ENCODE measurements at places on chromosomes 13 and 19.

GRCh38 chr13:59398127-59398526, 765.6 kb downstream of the DIAPH3 start:
- no peak for DNase-seq

- DNase-seq = peak; percentile 67
These were observed 9.3 kb downstream of the MPND start for GRCh38 chr19:4352701-4353121.

GRCh38 chr13:41944635-41945397, 16.1 kb downstream of the VWA8 start:
- no peak for DNase-seq

GRCh38 chr19:9881720-9882119, 46.6 kb downstream of the PIN1 start:
- no peak for DNase-seq

- DNase-seq = no peak
These were observed 656.1 kb downstream of the DACH1 start for GRCh38 chr13:71210861-71211260.

GRCh38 chr19:48879025-48879637, 6.9 kb downstream of the PPP1R15A start:
- DNase-seq = no peak

GRCh38 chr19:51296336-51297093, 14.9 kb upstream of the IGLON5 start:
- DNase-seq = no peak

DNA sequence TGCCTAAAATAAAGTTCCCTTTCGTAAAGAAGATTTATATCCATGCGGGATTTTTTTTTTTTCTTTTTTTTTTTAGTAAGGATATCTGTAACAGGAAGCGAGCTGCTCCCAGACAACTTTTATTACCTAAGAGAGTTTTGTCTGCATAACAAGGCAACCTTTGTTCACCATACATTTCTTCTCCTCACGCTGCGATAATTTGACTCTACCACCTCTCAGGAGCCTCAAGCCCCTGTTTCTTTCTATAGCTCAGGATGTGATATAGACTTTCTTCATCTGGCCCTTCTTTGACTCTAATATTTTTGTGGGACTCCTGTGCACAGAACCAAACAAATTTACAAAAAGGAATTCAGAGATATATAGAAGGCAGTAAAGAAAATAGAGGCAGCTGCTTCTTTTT, 1053.7 kb upstream of the SPRY2 start:
- DNase-seq = no peak

DNA sequence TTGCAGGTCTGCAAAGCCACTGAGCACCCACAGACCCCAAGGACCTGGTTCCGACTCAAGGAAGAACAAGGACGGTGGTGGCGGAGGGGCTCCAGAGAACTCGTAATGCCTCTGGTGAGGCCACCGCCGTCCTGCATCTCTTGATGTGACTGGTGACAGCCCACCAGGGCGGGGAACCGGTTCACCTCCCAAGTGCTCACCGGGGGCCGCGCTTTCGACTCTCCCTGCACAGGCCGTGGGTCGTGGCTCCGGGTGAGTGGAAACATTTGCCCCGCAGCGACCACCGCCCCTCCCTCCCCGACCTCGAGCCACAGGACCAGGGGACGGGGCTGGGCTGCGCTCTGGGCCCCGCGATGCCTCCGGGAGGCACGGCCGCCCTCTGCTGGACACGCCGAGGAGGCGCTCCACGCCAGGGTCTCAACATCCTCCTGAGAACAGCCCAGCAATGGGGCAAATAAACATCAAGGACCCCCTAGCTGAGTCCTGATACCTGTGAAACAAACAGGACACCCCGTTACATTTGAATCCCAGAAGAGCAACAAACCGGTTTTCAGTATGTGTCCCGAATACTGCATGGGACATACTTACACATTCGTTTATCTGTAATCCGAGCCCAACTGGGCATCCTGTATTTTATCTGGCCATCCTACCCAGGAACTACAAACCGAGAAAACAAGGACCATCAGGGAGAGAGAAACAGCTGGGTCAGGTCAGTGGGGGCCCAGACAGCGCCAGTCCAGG, 3.9 kb upstream of the PLPP2 start:
- DNase-seq = no peak

- no peak for DNase-seq
These were observed 158.9 kb downstream of the ZIC5 start for GRCh38 chr13:99812625-99813024.

GRCh38 chr13:26971990-26972887, 199.4 kb downstream of the USP12 start:
- DNase-seq = no peak

GRCh38 chr19:51702825-51703574, 9.9 kb downstream of the SPACA6 start:
- DNase-seq = peak; percentile 70

- DNase-seq = no peak
These were observed 3.7 kb downstream of the FTL start for GRCh38 chr19:48968813-48969218.

- DNase-seq = no peak
These were observed 1.1 kb downstream of the ZNF566 start for GRCh38 chr19:36488118-36488845.

GRCh38 chr13:113877149-113877990, 13.5 kb upstream of the GAS6 start:
- no peak for DNase-seq

GRCh38 chr13:41386211-41386610, 71.1 kb upstream of the RGCC start:
- no peak for DNase-seq

- peak; percentile 74 for DNase-seq
These were observed 431 bp downstream of the GYS1 start for GRCh38 chr19:48992581-48993174.

GRCh38 chr19:35294328-35294727, 2.4 kb downstream of the MAG start:
- no peak for DNase-seq

DNA sequence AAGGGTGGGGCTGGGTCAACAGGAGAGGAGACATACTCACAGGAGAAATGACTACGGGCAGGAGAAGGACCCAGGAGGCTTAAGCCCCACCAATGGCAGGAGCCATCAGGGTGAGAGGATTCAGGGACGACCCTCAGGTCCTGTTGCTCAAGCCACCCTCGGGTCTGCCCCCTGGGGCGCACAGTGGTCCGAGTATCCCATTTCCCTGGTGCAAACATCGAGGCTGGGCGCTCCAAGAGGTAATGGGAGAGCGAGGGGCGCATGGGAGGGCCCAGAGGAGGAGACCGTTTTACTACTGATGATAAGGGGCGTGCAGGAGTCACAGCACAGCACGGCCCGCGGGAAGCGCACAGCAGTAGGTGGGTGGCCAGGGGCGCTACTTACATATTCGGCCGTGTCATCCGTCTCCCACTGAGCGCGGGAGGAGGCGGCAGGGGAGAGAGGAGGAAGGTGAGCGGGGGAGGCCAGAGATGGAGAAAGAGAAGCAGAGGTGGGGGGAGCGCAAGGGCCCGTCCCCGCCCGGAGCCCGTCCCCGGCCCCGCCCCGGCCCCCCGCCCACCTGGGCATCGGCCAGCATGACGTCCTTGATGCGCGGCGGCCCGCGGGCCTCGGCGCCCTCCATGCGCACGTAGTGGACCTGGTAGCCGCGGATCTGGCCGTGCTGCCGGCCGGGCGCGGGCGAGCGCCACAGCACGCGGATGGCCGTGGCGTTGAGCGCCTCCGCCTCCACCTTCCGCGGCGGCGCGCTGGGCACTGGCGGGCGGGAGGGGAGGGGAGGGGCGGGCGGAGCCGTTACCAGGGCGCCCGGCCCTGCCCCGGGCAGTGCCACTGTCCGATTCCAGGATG, 111.5 kb downstream of the PTPRS start:
- DNase-seq = no peak

DNA sequence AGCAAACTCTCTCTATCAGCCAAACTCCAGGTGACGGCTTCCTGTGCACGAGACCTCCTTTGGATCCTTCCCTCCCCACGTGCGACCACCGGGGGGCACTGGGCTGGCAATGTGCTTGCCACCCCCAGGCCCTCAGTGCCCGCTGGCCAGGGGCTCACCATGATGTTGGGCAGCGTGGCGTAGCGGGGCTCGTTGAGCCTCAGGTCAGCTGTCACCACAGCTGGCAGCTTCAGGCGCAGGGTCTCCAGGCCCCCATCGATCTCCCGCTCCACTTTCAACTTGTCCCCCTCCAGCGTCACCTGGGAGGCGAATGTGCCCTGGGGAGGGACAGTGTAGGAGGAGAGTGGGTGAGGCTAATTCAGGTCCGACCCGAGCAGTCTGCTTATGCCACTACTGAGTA, 4.8 kb upstream of the VSIG10L start:
- DNase-seq = no peak

DNA sequence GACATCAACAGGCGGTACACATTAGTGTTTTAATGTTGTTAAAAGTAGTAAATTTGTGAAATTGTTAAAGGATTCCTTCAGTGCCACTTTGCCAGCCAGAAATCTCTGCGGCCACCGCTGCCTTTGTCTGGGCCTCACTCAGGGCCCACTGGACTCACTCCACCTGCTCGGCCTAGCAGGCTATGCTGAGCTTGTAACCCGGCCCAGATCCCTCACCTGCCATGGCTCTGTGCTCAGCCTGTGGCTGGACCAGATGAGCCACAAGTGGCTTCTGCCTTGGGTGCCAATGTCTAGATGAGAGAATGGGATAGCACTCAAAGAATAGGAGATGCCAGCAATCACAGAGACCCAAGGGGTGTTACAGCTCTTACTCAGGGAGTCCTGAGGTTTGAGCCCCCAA, 1228.0 kb downstream of the DIAPH3 start:
- DNase-seq = no peak

DNA sequence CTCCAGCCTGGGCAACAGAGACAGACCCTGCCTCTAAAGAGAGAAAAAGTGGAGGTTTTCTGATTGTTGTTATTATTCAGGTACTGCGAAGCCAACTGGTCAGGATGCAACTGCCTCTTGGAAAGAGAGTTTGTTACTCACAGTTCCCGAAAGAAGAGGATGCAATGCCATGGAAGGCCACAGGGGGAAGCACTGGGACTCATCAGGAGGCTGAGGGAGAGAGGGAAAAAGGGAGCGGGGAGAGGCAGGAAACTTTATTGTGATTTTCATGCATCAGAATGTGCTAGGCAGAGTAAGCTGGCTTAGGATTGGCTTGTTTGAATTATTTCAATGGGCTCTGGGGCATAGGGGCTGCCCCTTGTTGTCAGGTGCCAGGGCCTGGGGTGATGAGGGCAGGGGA, 27.6 kb downstream of the MYO9B start:
- DNase-seq = no peak

DNA sequence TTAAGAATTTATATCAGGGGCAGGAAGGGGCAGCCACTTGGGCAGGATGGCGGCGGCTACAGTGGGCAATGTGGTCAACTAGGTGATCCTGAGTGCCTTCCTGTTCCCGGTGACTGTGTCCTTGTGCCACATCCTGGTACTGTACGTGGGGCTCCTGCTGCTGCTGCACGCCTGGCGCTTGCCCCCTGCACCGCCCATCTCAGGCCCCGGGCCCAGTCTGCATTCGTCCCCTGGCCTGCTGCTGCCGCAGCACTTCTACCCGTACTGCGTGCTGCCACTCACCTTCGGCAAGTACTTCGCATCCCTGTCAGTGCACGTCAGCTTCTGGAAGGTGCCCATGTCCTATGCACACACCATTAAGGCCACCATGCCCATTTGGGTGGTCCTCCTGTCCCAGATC, 40.1 kb downstream of the IFT88 start:
- no peak for DNase-seq

- no peak for DNase-seq
These were observed 626.1 kb upstream of the SLITRK6 start for GRCh38 chr13:86425170-86425815.

- DNase-seq = no peak
These were observed 37.1 kb upstream of the TFDP1 start for GRCh38 chr13:113547238-113547971.
